ENCODE measurements at places on chromosomes 11 and 22.

DNA sequence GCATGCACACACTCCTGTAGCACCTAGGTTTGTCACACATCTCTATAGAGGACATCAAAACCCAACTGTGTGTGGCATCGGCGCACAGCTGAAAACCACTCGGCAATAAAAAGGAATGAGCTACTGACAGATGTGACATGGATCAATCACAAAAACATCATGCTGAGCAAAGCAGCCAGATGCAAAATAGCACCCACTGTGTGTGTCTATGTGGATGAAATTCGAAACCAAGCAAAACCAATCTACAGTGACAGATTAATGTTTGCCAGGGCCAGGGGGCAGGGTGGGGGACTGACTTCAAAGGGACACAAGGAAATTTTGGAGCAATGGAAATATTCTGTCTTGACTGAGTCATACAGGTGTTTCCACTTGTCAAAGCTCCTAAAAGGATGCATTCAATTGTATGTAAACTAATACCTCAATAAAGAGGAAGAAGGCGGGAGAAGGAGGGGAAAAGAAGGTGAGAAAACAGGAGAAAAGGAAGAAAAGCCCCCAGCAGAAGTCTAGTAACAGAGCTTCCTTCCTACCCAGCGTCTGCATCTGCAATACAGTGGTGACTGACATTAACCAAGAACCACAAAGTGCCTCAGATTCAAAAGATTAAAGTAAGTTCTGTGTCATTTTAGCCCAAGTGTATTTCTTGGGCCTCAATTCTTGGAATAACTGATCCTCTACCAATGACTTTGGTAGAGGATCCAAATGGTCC is 49.8 kb downstream of the PACSIN2 start:
- peak; percentile 41 for DNase-seq

DNA sequence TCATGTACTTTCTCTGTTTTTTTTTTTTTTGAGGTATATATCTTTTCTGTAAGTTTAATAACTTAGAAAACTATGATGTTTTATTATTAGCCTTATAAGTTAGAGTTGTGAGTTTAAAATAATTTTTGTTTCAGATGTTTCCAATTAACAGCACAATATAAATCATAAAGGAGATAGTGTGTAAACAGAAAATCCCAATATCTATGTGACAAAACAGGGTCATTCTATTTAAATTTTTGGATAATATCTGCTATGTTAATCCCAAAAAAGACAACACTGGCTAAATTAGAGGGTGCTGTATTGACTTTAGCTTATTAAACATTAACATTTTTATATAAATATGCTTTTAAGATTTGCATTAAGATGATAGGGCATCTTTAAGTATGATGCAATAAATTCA is 318.1 kb upstream of the CTSC start:
- no peak for DNase-seq

DNA sequence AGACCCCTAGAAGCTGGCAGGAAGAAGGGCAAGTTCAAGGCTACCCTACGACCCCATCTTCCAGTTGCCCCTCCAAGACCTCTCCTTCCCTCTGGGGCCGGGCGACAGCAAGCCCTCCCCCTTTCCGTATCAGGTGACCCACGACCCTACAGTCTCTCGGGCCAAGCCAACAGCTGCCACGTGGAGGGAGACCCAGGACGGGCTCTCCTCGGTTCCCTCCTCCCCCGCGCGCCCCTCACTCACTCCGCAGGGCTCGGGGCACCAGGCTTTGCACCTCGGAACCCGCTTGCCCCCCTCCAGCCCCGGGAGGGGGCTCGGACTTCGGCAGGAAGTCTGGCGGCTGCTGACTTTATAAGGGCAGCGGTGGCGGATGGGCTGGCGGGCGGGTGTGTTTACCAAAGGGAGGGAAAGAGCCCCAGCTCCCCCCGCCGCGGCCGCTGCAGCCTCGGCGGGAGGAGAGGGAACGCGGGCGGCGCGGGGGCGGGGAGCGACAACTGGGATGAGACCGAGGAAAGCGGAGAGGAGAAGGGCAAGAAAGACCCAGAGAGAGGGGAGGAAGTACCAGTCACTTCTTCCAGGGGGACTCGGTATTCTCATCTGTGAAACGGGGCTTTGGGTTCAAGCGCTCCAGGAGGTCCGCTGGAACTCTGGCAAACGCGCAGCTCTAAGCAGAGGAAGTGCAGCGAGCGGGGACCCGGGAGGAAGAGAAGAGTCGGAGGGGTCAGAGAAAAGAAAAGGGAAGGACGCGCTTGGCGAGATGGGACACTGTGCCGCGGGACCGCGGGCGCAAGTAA is 767 bp downstream of the SLC43A1 start:
- DNase-seq, result peak; percentile 60

GRCh38 chr11:32566517-32566916 is 17.1 kb upstream of the EIF3M start:
- DNase-seq, result no peak

DNA sequence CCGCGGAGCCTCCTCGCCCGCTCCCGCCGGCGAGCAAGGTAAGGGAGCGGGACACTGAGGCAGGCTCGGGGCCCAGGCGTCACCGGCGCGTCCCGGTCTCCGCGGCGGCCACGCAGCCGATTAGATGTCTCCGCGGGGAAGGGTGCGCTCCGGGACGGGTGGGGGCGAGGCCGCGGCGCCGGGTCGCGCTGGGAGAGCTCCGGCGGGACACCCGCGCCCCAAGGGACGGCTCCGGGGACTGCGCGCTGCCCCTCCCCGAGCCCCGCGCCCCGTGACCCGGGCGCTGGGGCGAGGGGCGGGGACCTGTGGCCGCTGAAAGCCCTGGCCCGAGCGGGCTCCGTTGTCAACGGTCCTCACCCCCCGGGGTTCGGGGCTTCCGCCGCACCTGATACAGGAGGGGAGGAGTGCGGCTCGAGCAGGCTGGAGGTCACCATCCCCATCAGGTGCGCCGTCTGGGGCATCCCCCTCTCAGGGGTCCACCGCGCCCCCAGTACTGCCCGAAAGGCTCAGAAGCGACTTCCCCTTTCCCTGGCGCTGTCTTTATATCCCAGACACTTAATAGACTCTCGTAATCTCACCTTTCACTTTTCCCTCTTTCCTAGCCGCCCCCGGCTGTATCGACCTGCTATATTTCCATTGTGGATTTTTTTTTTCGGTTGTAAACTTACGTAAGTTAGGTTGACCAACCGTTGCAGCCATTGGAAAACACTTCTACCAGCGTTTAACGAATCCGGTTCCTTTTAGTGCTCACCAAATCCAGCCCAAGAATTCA is 573 bp downstream of the PPFIA1 start:
- peak; percentile 2 for DNase-seq

GRCh38 chr22:27311698-27312550 is 489.6 kb downstream of the MN1 start:
- no peak for DNase-seq

GRCh38 chr22:38129021-38129420 is 18.5 kb upstream of the BAIAP2L2 start:
- no peak for DNase-seq

GRCh38 chr11:33310720-33311500 is 53.7 kb downstream of the HIPK3 start:
- no peak for DNase-seq

DNA sequence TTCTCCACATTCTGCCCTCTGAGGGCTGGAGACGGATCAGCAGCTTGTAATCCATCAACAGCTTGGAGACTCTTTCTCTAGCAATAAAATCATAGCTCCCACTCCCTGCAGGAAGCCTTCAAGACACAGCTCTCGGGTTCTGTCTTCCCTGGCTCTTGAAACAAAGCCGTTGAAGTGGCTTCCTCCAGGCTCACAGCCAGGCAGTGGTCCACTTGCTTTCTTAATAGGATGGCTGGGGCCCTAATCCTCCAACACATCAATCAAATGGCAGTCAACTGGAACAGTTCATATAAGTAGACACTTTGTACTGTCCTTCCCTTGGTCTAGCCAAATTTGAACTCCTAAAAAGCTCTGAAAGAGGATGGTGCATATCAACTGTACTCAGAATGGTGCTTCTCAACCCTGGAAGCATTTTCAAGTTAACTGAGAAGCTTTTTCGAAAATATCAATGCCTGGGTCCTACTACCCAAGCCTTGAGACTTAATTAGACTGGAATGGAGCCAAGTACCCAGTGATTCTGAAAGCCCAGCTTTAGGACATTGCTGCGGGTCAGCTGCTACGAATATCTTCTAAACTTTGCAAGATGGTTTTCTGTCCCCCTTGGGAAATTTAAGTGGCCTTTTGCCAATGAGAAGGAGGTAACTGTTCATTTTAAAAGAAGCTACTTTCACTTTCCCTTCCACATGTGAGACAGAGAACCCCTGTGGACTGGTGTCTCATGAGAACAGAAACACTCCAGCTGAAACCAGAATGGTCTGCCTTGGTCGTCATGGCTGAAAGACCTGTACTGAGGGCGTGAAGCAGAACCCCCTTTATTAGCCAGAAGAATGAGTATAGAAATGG is 74.7 kb downstream of the SC5D start:
- DNase-seq, result no peak

GRCh38 chr11:33779849-33780528 is 5.7 kb upstream of the FBXO3 start:
- DNase-seq, result no peak

DNA sequence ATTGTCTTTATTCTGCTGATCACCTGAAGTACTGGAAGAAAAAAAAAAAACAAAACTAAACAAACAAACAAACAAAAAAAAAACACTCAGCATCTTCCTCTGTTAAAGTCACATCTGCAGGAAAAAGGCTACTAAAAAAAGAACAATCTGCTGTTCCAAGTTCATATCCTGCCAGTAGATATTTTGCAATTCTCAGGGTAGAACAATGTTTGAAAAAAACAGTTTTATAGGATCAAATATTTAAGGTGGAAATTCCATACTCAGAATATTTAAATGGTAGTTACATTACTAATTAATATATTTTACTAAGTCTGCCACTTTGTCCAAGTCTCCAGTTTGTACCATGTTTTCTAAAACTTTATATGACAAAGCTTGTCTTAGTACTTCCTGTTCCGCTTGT is 175.2 kb downstream of the SBF2 start:
- no peak for DNase-seq

DNA sequence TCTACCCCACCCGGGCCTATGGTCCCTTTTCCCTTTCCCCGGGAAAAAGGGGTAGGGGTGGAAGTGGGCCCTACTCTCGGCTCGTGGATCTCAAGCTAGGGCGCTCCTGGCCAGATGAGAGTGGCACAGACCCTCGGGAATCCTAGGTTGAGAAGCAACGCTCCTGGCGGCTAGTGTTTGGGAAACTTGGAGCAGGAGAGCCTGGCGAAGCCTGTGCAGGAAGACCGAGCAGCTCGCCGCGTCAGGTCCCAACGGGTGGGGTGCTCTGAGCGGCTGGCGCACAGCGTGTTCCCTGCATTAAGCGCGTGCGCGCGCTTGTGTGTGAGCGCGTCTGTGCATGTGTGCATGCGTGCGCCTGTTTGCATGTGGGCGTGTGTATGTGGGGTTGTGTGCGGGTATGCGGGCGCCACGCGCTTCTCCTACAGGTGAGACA is 7.1 kb upstream of the FLI1 start:
- DNase-seq, result no peak

DNA sequence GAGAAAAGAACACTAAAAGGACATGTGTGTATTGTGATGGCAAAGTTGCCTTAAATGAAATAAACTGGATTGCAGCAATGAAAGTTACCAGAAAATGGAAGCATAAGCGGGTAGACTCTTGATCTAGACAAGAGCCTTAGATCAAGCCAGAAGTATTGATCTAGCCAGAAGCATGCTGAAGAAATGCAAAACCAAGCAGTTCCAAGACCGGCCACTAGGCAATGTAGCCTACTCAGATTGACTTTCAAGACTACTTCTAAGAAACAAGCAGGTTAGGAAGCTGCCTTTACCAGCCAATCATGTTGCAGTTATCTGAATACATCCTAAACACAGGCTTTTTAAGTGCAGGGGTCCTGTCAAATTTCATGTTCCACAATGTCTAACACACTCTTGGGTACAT is 54.6 kb downstream of the KCNA4 start:
- DNase-seq, result no peak

DNA sequence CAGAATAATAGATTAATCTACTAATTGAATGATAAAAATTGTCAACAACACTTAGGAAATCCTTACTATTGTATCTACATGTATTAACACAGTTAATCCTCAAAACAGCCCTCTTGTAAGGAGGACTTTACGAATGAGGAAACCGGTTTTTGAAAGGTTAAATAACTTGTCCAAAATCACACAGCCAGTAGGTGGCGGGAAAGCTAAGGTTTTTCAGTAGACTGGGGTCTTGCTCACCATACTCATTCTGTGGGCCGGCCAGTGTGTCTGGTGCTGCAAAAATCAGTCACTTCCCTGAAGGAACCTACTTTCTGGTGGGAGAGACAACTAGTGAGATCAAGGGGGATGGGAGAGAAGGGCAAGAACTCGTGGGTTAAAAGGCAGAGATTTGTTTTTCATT is 3.8 kb downstream of the DCPS start:
- no peak for DNase-seq

DNA sequence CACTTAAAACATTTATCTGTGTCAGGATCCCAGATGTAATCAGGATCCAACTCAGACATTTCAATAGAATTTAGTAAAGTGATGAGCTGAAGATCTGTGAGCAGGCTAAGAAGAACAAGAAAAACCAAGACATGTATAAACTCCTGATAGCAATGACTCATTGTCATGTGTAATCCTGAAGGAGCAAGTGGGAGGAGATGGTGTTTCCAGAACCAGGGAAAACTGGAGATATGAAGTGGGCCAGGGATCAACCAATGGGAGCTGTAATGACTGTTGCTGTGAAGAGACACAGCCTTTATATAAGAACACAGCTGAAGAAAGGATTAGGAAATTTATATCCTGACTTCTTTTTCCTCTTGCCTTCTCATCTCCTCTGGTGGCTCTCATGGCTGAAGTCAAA is 682.5 kb upstream of the ARHGAP42 start:
- no peak for DNase-seq

DNA sequence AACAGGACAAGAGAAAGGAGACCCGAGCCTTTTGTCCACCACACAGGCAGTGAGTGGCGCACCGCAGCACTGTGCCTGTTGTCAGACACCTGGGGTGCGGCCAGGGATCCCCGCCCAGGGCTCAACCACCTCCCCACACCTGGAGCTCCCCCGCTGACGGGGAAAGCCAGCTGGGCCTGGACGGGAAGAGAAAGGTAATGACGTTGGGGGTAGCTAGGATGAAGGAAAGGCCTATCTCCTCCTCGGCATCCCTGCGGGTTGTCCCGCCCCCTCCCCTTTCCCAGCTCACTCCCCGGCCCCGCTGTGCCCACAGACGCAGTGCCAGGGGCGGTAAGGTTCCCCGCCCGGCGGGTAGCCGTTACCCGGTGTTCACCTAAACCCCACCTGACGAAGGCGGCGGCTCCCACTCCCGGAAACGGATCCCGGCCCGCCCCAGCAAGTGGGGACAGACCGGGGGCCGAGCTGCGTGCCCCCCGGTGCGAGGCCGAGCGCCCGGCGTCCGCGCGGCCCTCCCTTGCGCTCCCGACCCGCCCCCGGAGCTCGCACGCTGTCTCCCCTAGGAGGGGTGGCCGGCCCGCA is 495 bp downstream of the HYOU1 start:
- DNase-seq, result peak; percentile 37

- no peak for DNase-seq
These were observed 41.5 kb upstream of the CADM1 start for GRCh38 chr11:115545581-115546210.

- no peak for DNase-seq
These were observed 53.8 kb downstream of the HIRA start for GRCh38 chr22:19377565-19378343.

Data from stimulated activated CD4-positive, alpha-beta T cell treated with anti-CD3 and anti-CD28 coated beads, TNF-alpha, amount 100 ng/mL, for 24 hours (primary cell).